ENCODE measurements at places on chromosomes 2 and 18.
A peak's percentile ranks its signal among the peaks of the same experiment; 100 is the strongest.

GRCh38 chr2:170503971-170504809, 210.9 kb upstream of the SP5 start:
- DNase-seq: no peak

DNA sequence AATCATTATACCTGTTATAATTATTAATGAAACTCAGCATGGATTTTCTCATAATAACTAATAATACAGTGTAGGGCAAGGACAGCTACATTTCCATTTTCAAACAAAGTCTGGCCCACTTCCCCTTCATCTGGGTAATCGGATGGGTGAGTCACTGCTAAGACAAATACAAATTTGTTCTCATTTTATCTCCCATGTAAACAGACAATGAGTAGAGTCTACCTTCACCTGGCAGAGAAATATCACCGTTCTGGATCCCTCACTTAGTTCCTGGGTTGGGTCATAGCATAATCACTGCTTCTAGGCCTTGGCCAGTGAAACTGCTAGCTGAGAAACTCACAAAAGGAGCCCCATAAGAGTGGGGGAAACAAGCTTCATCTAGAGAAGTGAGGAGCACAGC, 9.2 kb downstream of the CNTNAP5 start:
- DNase-seq: no peak

- no peak for DNase-seq
Observed at GRCh38 chr2:109439986-109440385, 173.8 kb downstream of the SEPTIN10 start.

DNA sequence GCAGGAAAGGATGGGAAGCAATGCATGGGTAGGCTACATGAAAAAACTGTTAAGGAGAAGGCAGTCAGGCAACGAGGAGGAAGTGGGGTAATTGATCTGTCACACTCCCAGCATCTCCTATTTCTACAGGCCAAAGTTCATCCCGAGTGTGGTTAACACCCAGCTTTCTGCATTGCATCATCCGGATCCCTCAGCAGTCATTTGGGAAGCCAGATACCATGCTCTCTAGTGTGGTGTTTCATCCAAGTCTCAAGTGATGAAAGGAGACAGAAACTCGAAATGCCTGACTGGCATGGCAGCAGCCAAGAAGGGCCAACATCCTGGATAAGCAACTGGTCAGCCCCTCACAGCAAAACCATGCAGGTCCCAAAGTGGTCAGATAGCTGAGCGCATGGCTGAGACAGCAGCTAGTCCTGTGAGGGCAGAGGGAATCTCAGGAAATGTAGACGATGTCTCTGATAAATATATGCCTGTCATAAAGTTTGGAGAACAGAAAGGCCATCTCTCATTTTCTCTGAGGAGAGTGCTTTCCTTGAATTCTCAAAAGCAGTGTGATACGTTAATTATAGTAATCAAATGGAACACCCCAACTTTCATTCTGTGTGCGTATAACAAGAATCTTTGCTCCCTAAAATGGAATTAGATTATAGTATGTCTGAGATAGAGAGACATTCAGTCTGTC, 24.8 kb upstream of the HNRNPA3 start:
- peak; percentile 76 for DNase-seq

GRCh38 chr2:189506514-189506976, 65.3 kb downstream of the WDR75 start:
- no peak for DNase-seq

- DNase-seq: peak; percentile 41
Observed at GRCh38 chr2:162113776-162114168, 38.3 kb downstream of the GCG start.

DNA sequence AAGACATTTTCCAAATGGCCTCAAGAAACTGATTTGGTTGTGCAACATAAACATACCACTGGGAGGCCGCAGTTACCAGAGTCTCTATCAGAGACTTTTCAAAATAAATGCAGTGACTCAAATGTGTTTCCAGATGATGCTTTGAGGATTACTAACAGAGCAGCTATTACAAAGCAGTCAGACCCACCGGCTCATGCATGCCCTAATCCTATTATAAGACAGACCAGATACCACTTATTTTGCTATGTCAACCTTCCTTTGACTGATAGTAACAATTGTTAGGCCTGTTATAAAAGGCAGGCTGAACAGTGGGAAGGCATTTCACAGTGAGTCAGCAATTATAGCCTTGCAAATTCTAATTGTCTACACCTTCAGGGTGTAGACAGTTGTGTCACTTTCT, 217.7 kb downstream of the LRRTM1 start:
- peak; percentile 72 for DNase-seq

GRCh38 chr2:56347881-56348280, 164.1 kb downstream of the CCDC85A start:
- no peak for DNase-seq

DNA sequence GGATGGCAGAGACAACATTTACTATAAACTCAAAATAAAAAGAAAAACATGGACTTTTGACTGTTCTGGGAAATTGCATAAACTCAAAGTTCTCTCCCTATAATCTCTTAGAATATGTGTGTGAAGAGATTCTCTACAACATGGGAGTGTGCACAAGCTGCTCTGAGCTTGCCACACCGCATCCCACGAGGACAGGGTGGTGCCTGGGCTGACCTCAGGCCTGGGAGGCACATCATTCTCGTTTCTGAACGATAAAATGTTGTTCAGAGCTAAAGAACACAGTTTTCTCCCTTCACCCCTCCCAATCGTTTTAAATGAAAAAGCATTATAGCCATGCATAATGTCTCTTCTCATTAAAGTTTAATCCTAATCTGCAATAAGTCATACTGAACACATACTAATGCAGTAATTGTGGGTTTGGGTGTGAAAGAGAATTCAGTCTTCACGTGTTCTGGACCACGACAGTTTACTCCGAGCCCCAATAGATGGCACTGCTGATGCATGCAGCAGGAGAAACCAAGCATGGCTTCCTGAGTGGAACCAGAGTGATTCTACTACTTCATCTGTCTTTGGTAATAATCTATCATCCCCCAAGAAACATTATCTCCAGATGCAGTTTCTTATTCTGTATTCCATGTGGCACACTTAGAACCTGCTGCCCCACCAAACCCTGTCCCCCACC, 46.9 kb upstream of the LAMA1 start:
- no peak for DNase-seq

DNA sequence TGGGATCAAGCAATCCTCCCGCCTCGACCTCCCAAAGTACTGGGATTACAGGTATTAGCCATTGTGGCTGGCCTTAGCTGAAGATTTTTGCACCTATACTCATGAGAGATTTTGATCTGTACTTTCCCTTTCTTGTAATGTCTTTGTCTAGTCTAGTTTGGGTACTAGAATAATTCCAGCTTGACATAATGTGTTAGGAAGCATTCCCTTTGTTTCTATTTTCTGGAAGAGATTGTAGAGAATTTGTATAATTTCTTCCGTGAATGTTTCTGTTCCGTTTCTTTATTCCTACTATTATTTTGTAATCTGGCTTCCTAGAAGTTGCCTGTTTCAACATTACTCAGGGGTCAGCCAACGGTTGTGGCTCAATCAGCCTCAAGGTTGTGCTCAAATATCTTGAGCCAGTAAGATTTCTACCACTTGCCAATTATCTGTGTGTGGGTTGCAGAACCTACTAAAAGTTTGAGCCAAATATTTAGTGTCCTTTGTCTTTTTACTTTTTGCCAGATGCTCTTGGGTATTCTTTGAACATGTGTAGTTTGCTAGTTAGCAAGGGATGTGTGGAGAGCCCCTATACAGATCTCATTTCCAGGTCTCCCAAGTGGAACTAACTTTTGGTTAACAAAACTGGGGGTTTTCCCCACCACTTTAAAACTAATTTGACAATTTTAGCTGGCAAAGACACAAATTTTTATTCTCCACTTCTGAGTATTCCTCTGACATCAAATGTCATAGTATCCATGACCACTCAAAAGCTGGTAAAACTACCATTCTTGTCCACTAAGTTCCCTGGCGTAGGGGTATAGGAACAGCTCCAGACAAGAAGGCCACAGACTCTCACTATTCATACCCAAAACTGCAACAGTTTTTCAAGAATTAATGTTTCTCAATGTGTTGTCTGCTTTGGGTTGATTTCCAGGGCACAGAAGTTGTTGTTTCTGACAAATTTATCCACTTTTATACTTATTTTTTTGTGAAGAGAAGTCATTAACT, 42.8 kb upstream of the BAZ2B start:
- no peak for DNase-seq
